ENCODE measurements at places on chromosomes 11 and 22.

GRCh38 chr11:68584097-68584496 lies 100.2 kb upstream of the GAL start:
- DNase-seq = peak; percentile 33

GRCh38 chr11:65047581-65048422 lies 6.8 kb downstream of the SAC3D1 start:
- peak; percentile 18 for DNase-seq

- no peak for DNase-seq
Observed at GRCh38 chr22:46963672-46964545, 201.5 kb downstream of the TBC1D22A start.

DNA sequence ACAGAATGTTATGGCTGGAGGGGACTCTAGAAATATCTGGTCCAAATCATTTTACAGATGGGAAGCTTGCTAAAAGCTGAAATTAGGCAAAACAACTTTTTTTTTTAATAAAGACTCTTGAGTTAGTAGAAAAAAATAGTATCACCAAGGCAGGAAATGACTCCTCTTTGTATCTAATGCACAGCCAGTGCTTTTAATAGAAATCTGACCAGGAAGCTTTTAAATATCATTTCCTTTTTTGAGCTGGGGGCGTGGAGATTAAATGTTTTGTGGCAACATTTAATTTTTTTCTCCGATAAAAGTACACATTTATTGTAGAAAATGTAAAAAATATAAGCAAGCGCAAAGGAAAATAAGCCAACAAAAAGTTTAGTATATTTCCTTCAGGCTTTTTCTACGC lies 22.5 kb downstream of the TRAF6 start:
- no peak for DNase-seq

GRCh38 chr11:6260207-6260726 lies 629 bp downstream of the CCKBR start:
- DNase-seq = no peak

GRCh38 chr22:43848366-43849171 lies 13.7 kb downstream of the SULT4A1 start:
- no peak for DNase-seq

DNA sequence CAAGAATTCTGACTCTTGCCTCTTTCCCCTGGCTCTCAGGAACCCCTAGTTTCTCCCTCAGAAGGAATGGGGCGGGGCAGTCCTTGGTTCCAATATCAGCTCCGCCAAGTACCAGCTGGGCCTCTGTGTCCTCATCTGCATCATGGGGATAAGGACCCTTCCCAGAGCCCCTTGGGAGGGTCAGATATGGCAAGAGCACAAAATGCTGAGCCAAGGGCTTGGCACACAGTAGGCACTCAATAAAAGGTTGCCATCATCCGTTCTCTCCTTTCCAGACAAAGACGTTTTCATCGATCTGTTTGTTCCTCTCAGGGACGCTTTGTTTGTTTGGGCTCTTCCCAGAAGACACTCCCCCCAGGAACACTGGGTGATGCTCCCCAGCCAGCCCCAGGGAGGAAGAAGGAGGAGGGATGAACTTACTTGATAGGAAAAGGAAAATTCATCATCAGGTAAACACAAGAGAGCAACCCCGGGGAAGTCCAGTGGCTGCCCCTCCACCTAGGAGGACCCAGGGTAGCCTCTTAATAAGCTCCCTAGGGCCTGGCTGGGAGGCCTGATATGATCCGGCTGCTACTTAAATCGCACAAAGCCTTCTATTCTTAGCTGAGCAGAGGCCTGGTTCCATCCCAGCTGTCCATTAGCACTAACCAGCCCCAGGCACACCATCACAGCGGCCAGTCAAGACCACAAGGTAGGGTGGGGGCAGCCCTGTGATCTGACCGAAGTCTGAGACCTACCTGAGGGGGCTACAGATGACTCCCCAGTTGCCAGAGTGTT lies 19.6 kb downstream of the GDPD5 start:
- DNase-seq = no peak

- DNase-seq = no peak
Observed at GRCh38 chr11:47907499-47907898, 59.3 kb upstream of the NUP160 start.

GRCh38 chr11:100445231-100445735 lies 241.8 kb upstream of the ARHGAP42 start:
- no peak for DNase-seq

GRCh38 chr11:213111-213510 lies 5.6 kb downstream of the RIC8A start:
- DNase-seq = no peak

DNA sequence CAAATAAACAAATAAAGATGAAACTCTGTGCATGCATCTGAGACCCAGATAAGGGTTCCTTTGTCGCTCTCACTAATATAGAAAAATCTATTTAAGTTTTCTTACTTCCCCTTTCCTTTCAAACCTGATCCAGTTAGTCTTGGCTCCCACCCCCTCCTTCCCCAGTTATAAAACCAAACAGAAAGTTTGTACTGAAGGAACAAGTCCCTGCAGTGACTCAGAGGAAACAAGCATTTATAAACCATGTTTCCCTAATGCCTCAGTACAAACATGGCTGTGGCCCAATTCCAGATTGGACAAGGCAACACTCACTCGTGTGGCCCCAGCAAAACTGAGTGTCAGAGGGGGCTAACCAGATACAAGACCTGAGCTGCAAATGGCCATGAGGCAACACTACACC lies 65.5 kb upstream of the ARHGAP20 start:
- DNase-seq = no peak

GRCh38 chr22:24125941-24126340 lies 55.3 kb upstream of the SUSD2 start:
- DNase-seq = no peak

- no peak for DNase-seq
Observed at GRCh38 chr11:11313426-11313825, 39.6 kb downstream of the CSNK2A3 start.
